ENCODE measurements at places on chromosomes 16 and 17.

DNA sequence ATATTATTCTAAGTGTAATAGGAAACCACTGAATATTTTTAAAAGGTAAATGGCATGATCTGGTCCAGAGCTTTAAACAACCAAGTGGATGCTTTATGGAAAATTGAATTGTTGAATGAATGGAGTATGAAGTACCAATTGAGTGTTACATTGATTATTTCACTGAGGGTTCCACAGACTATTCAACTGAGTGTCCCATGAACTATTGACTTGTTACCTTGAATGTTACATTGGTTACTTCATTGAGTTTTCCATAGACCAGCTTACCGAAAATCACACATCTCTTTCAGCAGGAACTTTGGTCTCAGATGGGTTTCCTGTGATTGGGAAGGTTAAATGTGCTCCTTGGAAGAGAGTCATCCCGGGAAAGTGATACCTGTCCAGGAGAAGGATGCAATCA, 56.8 kb downstream of the TMEM114 start:
- DNase-seq = no peak

GRCh38 chr17:18267927-18268711, 7.7 kb downstream of the MIEF2 start:
- no peak for DNase-seq

DNA sequence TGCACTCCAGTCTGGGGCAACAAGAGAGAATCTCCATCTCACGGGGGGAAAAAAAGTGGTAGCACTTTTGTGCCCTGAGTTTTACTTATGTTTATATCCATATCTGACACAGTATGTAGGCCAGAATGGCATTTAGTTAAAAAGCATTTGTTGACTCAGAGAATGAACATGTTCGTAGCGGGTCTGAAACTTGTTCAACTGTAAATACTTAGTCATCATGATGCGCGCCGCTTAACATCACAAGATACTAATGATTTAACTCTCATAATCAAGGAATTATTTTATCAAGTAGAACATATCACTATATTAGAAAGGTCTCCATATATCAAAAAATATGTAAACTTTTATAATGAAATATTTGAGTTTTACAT, 55.3 kb upstream of the ITGA2B start:
- DNase-seq = no peak

DNA sequence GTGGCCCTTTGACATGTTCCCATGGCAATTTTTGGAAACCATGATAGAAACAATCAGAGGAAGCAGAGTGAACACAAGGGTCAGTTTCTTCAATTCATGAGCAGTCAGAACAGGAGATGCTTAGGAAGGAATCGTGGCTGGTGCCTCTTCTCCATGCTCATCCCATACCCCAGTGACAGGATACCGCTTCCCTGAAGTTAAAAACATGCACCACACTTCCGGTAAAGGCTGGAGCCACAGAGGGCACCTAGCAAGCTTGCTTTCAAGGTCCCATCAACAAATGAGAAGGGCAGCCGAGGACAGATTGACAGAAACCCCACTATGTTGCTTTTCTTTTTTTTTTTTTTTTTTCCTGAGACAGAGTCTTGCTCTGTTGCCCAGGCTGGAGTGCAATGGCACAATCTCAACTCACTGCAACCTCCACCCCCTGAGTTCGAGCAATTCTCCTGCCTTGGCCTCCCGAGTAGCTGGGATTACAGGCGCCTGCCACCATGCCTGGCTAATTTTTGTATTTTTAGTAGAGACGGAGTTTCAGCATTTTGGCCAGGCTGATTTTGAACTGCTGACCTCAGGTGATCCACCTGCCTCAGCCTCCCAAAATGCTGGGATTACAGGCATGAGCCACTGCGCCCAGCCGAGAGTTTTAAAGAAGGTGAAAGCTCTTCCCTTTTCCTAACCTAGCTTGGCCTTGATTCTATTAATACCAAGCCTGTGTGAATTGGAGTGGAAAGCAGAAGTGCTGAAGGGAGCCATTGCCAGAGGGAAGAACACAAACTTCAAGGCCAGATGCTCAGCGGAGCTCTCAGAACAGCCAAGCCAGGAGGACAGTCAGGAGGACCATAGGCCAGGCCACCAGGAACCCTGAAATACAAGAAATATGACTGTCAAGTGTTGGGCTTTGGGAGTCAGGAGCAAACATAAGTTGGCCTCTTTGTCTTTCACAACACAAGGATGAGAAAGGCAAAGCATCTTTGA, 16.6 kb downstream of the GP2 start:
- no peak for DNase-seq

- DNase-seq = peak; percentile 57
These were observed 78.8 kb downstream of the WIPI1 start for GRCh38 chr17:68378268-68379176.

DNA sequence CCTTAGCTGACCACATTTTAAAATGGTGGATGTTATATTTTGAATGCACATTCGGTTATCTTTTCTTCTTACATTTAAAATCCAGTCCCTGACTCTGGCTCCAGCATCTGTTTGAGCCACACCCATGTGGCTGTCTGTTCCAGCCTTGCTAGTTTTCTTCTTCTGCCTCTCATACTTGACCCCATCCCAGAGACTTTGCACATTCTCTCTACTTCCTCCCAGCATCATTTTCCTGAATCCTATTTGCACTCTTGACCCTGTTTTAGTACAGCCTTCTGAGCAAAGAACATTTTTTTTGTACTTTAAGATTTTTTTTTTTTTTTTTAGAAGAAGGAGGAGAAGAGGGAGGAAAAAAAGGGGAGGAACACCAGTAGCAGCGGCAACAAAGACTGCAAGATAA, 23.3 kb upstream of the MAF start:
- DNase-seq = no peak

DNA sequence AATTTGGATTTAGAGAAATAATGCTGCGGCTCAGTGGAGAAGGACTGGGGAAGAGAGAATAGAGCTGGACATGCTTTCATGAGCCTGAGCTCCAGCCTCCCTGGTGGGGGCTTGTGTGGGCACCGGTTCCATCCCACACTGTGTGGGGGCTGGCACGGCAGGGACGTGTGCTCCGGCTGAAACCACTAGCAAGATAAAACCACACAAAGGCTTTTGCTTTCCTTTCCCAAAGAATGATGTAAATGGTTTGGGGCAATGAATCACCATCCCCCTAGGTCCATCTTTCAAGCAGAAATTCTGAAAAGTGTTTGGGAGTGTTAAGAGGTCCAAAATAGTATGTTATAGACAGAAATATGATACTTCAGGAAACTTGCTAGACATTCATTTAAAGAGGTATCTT, 77.0 kb downstream of the CDH11 start:
- DNase-seq = no peak

DNA sequence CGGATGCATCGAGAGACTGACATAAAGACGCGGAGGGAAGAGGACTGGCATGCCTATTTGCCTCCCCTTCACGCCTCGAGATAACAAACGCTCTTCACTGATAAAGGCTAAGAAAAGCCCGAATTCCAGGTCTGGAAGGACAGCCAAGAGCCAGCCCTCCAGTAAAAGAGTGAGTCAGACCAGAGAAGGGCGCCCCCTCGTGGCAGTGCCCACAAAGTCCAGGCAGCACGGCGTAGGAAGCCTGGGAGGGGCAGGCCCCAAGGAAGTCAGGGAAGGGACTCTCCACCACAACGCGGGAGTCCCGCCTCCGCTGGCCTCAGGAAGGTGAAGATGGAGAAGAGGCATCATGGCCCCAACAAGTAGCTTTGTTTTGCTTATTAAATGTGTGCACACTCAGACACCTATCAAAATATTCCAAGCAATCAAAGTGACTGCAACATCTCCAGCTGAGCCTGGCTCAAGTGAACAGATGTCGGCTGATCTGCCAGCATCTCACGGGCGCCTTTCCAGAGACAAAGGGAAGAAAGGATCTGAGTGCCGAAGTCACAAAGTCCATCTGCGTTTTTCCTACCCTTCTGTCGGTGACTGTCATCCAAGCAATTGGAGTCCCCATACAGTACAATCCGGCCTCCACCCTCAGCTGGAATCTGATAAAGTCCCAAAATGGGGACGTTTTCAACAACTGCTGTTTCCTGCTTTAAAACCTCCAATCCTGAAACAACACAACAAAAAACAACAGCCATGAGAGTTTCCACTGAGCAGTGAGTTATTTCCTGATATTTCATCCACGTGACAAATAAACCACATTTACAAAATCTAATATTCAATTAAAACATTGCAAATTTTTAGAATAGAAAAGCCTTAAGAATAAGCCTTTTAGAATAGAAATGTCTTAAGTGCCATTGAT, 20.4 kb upstream of the SLC38A8 start:
- peak; percentile 52 for DNase-seq

GRCh38 chr16:14501331-14502255, 128.5 kb downstream of the PARN start:
- DNase-seq = no peak

DNA sequence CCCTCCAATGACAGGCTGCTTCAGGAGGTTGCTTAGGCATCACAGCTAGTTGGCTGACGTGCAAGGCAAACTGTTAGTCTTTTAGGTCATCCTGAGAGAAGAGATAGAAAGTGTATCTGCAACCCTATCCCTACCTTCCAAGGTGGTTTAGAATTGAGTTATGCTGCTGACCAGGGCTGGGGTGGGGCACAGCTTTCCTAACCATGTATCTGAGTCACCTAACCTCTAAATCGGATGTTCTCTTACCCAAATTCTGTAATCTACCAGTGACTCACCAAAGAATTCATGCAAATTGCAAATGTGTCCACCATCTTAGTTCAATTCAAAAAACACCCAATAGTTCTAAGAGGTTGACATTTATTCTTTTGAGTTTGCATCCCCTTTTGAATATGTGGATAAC, 107.2 kb upstream of the DYNLRB2 start:
- DNase-seq = no peak

GRCh38 chr17:31527606-31528005, 136.1 kb downstream of the RAB11FIP4 start:
- DNase-seq = no peak

DNA sequence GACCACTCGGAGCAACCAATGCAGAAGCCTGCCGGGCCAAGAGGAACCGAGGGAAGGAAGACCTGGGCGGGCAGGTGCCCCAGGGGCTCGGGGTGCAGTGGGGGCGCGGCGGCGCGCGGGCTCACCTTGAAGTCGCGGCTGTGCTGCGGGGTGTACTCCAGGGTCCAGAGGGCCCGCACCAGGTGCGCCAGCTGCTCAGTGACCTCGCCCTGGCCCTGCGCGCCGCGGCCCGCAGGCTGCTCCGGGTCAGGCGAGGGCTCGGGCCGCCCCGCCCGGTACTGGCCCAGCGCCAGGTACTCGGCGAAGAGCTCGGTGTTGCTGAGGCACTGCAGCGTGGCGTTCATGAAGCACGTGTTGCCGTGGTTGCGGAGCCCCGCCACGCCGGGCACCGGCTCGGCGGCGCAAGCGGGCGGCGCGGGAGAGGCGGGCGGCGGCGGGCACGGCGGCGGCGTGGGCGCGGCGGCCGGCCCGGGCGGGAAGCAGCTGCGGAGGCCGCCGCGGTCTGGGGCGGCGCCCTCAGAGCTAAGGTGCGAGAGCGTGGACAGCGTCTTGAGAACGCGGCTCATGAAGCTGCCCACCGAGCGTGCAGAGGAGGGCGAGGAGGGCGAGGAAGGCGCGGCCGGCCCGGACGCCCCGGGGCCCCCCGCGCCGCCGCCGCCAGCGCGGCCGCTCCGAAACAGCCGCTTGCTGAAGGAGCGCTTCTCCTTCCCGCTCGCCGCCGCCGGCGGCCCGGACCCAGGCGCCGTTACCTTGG, 562 bp downstream of the USP31 start:
- DNase-seq = peak; percentile 49

- DNase-seq = peak; percentile 79
These were observed 5.7 kb downstream of the OR4D2 start for GRCh38 chr17:58172369-58173071.

DNA sequence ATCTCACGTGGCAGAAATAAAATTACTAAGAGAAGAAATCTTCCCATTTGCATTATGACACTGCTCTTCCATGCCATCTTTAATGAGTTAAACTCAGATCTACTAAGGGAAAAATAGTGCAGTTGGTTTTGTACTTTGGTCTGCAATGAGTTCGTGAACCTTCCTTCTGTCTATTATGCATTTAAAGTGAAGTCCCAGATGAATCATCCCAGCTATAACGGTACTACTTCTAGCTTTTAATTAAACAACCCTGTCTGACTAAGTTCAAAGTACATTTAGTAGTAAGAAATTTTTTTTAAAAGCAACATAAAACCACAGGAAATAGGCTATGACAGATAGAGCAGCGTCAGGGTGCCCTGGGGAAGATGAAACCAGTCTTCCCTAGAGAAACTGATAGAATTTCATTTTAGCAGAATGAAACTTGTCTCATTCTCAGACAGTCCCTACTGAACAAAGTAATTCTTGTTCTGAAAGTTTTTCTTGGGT, 1.8 kb downstream of the TMIGD1 start:
- peak; percentile 82 for DNase-seq

- no peak for DNase-seq
These were observed 9.5 kb upstream of the ZFP90 start for GRCh38 chr16:68529608-68529930.

DNA sequence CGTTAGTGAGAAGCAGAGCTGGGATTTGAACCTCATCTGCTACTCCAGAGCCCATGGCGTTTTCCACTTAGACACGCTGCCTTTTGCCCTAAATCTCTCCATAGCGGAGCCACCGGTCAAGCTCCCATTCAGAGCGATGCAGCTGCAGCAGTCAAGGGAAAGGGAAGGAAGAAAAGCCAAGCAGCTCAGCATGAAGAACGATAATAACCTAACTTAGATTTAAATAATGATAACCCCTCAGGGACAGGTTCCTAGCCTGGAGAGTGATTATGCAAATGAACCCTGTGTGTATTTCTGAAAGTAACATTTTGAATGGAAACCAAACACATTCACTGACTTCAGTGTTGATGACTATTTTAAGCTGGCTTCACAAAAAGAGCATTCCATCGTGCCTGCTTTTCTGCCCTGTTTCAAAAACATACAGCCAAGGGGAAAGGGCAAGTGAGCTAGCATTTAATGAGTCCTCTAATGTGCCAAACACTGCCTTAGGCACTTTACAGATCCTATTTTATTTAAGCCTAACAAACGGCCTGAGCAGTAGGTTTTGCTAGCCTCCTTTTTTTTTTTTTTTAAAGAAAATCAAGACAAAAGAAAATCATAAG, 798.3 kb downstream of the CDH8 start:
- DNase-seq = no peak

- no peak for DNase-seq
These were observed 128.6 kb downstream of the TANC2 start for GRCh38 chr17:63094631-63095030.

DNA sequence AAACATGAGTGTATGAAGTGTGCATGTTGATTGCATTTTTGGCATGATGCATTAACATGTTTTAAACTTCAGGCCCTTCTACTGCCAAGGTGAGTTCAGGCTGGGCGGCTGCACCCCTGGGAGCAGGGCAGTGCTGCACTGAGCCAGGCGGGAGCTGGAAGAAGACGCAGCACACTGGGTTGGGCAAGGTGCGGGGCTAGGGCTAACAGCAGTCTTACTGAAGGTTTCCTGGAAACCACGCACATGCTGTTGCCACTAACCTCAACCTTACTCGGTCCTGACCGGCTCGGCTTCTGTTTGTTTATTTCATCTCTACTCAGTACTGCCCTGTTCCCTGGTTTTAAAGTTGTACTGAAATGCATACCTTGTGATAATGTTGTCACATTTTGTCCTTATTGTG, 61.0 kb downstream of the MAP2K4 start:
- no peak for DNase-seq

- DNase-seq = no peak
These were observed 53.0 kb downstream of the GPRC5B start for GRCh38 chr16:19831678-19832077.
